ENCODE measurements at places on chromosomes 1 and 21. TPM values are rescaled to one million over a fixed set of nuclear protein-coding genes. Genes with fewer than 3 reads are reported as not detected.

DCAF6 gene
- 65.8 TPM for total RNA-seq

NBPF8 gene
- 4.6 TPM for total RNA-seq

SLC2A5 gene
- 7.1 TPM for total RNA-seq

CHIT1 gene
- 1.00 TPM for total RNA-seq

Measured in esophagus squamous epithelium (tissue), 5 donors.